ENCODE measurements at places on chromosomes 5 and 9. TPM values are rescaled to one million over a fixed set of nuclear protein-coding genes. Genes with fewer than 3 reads are reported as not detected.

INSL4 gene
- total RNA-seq = not detected

- DNase-seq = no peak
Measured at GRCh38 chr9:98154678-98155077, 35.7 kb upstream of the TRIM14 start.

- DNase-seq = peak; percentile 75
Measured at GRCh38 chr9:133782157-133783130, 44.3 kb upstream of the SARDH start.

CNTNAP3 gene
- 1.6 TPM for total RNA-seq

SYK gene
- 42.9 TPM for total RNA-seq

DNA sequence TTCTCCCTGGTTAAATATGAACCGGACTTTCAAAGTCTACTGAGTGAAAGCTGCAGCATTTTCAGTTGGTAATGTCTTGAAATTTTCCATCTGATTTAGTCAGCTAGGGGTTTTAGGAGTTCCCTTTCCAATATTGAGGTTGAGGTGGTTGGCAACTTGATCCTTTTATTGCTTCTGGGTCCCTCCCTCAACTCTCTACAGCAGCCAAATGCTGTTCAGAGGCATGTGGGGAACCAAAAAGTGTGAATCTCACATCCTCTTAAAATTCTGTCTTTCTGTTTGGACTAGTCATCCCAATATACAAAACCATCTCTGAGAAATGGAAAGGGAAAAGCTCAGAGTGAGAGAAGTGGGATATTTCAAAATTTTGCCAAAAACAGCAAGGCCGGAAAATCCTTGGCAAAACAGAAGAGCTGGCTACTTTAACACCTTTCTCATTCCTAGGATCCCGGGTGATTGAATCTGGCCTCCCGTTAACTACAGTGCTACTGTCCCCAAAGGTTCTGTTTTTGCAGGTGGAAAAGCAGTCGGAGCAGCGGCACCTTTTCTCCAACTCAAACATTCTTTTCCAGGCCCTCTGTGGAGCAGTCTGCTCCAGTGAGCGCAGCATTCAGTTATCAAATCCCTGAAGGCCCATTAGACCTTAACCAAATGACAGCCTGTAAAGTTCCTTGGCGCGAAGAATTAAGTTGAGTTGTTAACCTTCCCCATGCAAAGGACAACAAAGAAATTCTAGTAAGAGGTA is 345.9 kb upstream of the NUDT12 start:
- no peak for DNase-seq

GRCh38 chr5:140312067-140312790 is 9.3 kb upstream of the PFDN1 start:
- DNase-seq = peak; percentile 42

DNA sequence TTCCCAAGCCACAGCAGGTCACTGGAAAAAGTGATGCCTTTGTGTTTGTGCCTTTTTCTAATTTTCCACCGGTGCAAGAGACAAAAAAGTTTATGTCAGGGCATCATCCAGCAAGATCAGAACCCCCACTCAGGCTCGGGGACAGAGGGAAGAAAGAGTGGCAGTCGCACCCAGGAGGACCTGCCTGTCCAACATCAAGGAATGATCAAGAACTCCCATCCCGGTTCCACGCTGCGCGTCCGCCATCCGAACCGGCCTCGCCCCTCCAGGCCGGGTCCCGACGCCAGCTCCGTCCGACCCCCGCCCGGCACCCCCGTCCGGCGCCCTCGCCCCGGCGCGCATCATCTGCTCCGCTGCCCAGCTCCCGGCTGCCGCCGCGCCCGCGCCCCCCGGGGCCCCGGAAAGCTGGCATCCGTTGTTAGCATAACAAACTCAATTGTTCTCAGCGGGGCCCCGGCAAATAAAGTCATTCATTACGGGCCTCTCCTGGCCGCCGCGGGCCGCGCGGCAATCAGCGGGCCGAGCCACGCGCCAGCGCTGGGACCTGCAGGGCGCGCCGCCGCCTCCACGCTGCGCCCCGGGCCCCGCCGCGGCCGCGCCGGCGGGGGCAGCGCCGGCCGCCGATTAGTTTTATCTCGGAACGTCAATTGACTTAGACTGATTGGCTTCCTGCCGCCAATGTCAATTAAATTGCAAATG is 48.1 kb downstream of the PAX5 start:
- no peak for DNase-seq

- no peak for DNase-seq
Measured at GRCh38 chr5:139888370-139888769, 92.8 kb downstream of the PSD2 start.

GRCh38 chr5:140551872-140552271 is 4.4 kb downstream of the EIF4EBP3 start:
- DNase-seq = peak; percentile 3

ADAMTS6 gene
- total RNA-seq = 19.0 TPM

- DNase-seq = no peak
Measured at GRCh38 chr5:60261732-60262131, 368.2 kb upstream of the PDE4D start.

- no peak for DNase-seq
Measured at GRCh38 chr9:85594316-85594715, 147.4 kb downstream of the AGTPBP1 start.

GRCh38 chr5:41012318-41012717 is 58.8 kb downstream of the MROH2B start:
- no peak for DNase-seq

All from mucosa of gallbladder (tissue), 1 donor.